T-helper 9 cell (primary cell): ENCODE measurements at places on chromosomes 13 and 19.

DNA sequence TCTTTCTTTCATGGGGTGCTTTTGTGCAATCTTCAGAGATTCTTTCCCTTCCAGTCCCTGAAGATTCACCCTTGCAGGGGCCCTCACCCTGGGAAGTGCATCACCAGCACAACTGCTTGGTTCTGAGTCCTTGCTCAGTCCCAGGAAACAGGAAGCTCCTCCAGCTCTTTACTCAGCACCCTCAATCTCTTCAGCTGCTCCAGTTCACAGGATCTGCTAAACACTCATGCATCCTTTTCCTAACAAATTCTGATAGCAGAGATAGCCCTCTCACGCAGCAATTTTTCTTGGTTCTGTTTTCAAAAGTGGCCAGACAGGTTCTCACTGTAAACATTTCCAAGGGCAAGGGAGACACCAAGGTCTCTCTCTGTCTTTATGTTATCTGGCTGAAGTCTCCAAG lies 823.1 kb downstream of the LIG4 start:
- DNase-seq, result no peak

DNA sequence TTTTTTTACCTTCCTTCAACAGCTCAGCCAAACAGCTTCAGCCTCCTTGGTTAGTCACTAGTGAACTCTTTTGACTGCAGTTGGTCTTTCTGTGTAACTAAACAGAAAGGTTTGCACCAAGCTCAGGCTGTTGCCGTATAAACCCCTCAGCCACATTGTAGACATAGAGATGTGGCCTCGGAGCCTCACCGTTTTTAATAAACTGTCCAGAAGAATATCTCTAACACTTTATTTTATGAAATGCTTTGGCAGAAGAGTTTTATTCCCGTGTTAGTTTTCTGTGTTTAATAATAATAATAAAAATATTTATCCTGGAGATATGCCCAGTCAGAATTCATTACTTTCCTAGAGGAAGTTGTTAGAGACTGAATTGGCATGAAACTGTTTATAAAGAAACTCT lies 171.7 kb upstream of the MAB21L1 start:
- DNase-seq, result no peak

DNA sequence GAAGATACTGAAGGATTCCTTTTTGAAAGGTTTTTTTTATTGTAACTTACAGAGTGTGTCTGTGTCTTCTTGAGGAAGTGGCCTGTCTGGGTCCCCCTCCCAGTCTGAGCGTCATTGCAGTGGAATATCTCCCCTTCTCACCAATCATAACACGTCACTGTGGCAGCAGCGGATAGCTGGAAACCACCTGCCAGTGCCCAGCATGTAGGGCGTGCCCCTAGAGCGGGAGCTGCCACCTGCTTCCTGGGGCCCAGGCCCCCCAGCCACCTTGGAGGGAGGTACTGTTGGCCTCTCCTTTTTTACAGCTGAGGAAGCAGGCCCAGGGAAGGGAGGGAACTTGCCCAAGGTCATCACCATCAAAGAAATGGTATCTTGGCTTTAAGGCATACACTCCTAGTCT lies 4.6 kb upstream of the DNM2 start:
- DNase-seq, result no peak

DNA sequence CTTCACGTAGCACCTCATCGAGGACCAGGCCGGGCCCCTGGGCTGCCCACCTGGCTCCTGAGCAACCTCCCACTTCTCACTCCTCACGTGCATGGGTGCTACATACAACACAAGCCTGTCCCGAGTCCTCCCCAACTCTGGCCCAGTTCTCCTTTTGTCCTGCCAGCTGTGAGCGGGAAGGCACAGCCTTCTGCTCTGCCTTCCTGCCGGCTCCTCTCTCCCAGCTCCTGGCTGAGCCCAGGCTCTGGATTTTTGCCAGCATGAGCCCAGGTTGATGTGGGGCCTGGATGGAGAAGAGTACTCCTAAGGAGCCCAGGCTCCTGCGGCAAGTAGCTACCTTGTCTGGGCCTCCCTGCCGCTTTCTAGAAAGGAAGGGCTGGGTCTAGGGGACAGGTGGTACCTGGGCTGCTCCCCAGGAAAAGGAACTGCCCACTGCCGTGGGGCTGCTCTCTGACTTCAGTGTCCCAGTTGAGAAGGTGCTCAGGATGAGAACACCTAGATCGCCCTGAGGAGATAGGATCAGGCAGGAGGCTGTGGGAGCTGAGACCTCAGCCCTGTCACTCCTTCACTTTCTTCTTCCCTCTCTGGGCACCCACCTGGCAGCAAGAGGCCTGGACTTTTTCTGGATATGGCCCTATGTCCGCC lies 23.6 kb downstream of the LYL1 start:
- no peak for DNase-seq

DNA sequence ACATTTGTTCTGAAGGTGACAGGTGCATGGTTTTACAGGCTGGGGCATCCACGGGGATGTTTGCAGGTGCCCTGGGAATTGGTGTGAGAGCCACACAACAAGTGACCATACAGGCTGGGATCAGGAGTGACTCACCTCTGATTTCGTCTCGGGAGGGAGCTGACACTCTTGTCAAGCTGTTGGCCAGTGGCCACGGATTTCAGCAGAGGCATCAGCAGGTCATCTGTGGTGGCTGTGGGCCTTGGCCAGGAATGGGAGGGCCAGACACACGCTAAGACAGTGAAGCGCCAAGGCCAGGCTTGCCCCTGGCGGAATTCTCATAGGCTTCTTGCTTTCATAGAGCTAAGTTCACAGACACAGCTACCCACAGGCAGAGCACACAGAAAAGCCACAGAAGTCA lies 108.6 kb downstream of the HSPH1 start:
- DNase-seq, result no peak

GRCh38 chr19:31268751-31269383 lies 80.4 kb downstream of the TSHZ3 start:
- DNase-seq, result no peak

- no peak for DNase-seq
Measured at GRCh38 chr13:44352671-44353070, 21.0 kb upstream of the SERP2 start.

DNA sequence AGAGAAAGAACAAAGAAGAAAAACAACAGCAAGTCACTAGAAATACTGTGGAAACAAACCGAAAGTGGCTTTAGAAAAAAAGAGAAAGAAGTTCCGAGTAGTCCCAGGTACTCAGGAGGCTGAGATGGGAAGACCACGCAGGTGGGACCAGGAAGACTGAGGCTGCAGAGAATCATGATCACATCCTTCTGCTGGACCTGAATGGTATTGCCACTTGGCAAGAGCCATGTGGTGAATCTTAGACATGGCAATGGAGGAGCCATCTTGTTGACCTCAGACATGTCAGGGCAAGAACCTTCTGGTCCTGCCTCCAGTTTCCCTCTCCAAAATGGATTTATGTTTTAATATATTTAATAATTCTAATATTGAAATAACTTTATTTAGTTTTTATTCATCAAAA lies 37.4 kb upstream of the ZNF724 start:
- no peak for DNase-seq

GRCh38 chr13:93268327-93269028 lies 41.9 kb downstream of the GPC6 start:
- no peak for DNase-seq

DNA sequence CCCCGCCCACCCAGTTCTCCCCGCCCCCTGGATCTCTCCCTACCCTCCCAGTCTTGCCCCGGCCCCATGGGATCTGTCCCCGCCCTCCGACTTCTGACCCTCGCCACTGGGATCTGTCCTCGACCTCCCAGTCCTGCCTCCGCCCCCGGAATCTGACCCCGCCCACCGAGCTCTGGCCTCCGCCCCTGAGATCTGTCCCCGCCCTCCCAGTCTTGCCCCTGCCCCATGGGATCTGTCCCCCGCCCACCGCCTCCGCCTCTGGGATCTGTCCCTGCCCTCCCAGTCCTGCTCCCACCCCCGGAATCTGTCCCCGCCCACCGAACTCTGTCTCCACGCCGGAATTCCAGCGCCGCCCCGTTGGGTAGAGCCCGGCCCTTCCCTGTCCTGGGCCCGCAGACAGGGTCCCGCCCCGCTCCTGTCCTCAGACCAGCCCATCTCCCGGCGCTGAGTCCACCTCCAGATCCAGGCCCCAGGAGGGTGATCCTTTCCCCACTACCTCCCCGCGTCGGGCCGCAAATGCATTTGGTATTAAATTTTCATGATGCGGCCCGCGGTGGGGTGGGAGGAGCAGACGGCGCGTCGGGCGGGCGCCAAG lies 1.5 kb upstream of the SLC17A7 start:
- DNase-seq, result peak; percentile 43

GRCh38 chr19:56642711-56643459 lies at the start of gene SMIM17:
SMIM17 (plus strand) TSS chr19:56643159; CDS start chr19:56645668, 2,509 bp downstream.
- no peak for DNase-seq

- no peak for DNase-seq
Measured at GRCh38 chr19:18311502-18312091, 11.3 kb downstream of the LSM4 start.

DNA sequence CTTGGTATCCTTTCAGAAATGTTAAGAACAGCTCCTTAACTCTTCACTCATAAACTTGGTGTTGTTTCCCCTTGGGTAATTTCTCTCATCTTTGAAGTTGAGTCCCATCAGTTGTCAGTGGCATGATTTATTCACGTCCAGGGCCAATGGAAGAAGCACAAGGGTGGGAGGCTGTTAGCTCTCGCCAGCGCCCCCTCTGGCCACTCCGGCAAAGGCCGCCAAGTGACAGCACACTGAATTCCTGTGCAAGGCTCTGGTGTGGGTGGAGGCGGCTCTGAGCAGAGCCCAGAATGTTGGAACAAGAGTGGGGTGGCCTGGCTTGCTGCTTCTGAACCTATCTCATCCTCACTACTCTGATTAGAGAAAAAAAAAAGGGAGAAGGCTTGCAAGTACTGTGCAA lies 13.1 kb upstream of the MEDAG start:
- DNase-seq, result no peak

DNA sequence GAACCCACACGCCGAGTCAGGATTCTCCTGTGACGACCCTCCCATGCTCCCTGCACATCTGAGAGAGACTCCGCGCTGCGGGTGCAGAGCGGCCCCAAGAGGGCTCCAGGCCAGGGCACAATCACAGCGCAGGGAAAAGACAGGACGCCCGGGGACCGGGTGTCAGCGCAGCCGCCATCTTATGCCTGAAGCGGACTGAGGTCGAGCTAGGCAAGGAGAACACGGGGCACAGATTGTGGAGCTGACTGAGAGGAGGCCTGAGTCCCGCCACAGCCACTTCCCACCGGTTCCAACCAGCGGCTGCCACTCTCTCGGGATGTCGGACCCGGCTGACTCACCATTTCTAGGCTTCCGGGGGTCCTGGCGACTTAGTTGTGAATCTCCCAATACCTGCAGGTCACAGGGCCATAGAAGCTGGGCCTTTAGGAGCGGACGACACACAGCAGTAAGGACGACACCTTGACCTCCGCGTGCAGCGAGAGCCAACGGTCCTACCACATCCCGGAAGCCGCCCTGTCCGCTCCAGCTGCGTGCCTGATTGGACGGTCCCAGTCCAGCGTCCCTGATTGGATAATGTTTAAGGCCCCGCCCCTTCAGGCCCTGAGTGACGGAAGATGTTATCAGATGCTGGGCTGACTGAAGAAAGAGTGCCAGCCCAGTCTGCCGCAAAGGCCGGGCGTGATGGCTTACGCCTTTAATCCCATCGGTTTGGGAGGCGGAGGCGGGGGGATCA lies at the start of gene ZNF728:
Gene ZNF728 (minus strand): TSS at position 487 of the 733 bp plus-strand sequence. CDS start 146 bp downstream, at position 341.
- DNase-seq, result no peak

DNA sequence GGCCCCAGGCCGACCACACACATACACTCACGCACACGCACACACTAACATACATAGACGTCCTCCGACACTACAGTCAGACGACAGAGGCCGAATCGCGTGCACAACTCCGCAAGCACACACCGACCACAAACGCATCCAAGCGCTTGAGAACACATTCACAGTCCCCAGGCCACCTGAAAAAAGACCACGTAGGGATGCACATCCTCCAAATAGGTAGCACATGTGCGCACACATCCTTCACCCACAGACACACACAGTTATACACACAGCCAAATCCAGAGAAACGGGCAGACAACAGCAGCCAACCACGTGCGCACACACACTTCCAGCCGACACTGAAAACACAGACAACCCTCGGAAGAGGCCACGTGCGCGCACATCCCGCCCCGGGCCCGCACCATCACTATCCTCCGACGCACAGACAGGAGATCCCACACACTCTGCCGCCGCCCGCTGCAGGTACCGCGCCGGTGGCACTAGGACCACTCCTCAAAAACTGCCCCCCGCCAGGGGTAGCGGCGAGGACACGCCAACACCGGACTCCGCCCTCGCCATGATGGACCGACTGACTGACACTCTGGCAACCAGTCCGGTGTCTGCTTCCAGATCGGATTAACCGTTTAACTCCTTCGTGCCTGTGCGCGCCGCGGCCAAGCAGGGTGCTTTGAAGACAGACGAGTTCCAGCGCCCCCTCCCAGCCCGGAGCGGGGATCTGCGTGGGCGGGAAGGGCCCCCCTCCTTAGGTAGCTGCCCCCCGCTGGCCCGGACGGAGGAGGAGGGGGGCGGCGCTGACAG lies 493 bp upstream of the PDE4A start:
- DNase-seq, result peak; percentile 33

DNA sequence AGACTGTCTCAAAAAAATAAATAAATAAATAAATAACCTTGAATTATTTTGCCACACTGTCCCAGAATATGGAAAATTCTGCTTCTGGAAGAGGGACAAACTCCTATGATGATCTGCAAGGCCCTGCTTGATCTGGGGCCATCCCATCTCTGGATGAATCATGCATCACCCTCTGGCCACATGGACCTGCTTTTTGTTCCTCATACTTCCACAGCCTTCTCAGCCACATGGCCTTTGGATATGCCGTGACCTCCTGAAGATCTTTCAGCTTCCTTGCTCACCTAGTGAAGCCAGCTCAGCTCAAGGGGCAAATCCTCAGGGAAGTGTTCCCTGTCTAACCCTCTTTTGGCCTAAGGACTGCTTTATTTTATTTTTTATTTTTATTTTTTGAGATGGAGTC lies 10.3 kb downstream of the IER2 start:
- DNase-seq, result no peak

- DNase-seq, result no peak
Measured at GRCh38 chr13:23140492-23140891, 40.3 kb upstream of the SGCG start.

GRCh38 chr13:73603646-73604045 lies 530.6 kb downstream of the KLF12 start:
- DNase-seq, result no peak

DNA sequence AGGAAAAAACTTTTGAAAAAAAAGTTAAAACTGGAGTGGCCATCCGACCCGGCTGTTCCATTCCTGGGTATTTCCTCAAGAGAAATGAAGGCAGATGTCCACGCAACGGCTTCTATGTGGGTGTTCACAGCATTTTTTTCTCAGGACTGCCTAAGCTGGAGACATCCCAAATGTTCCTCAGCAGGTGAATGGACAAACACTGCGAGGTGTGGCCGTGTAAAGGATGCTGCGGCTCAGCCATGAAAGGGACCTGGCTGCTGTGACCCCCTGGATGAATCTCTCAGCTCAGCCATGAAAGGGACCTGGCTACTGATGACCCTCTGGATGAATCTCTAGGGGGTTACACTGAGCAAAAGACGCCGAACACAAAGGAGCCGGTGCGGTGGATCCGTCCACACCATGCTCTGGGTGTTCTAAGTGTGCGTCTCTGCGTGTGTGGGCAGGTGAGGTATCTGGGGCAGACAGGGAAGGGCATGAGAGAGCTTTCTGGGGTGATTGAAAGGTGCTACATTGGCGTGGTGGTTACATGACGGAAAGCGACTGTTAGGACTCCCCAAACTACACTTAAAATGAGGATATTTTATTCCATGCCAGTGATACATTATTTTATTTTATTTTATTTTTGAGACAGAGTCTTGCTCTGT lies 7.2 kb upstream of the ASPDH start:
- DNase-seq, result no peak

- DNase-seq, result no peak
Measured at GRCh38 chr13:109213714-109214113, 572.7 kb downstream of the IRS2 start.

- DNase-seq, result no peak
Measured at GRCh38 chr13:40207001-40207478, 459.4 kb downstream of the FOXO1 start.
